PC-9 (cell line): ENCODE measurements at places on chromosomes 2 and 18. TPM values are rescaled to one million over a fixed set of nuclear protein-coding genes. Genes with fewer than 3 reads are reported as not detected.

The FAP gene
- total RNA-seq = not detected in 2 replicates

The CCDC74A gene
- total RNA-seq = 3.4 and 4.0 TPM in 2 replicates

The POU3F3 gene
- total RNA-seq = not detected in 2 replicates

The REG3A gene
- total RNA-seq = not detected in 2 replicates

The SIX3 gene
- total RNA-seq = 1.4 TPM in 2 replicates

The RGPD4 gene
- total RNA-seq = not detected in 2 replicates

DNA sequence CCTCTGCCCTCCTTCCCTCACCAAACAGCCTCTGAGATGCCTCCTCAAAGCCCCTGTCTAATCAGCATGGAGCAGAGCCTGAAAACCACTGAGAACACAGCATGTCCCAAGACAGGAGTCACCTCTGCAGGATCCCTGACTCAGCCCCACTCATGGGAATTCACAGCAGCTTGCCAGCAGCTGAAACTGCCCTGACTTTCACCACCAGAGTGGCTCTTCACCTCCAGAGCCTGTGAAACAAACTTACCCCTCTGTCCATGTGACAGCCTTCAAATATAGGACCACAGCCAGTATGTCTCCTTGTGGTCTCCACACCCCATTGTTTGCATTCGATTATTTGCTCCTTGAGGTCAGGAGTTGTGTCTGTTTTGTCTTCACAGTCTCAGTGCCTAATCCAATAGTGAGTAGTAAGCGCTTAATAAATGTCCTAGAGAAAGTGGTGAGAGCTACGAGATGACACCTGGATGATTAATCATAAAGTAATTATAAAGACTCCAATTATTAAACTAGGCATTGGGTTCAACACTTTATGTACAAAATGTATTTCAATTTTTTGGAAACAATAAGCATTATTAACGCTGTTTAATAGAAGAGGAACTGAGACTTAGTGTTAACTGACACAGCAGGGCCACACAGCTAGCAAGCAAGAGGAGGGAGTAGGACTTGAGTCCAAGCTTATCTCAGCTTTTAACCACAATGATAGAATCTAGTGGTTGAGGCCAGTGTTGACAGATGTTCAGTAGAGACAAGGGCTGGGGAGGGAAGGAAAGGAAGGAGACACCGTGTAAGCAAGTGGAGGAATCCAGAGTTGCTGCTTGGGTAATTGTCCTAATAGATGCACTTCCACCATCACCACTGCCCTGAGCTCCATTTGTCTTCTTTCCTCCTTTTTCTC is 358.7 kb upstream of the TNP1 start:
- H3K4me1 ChIP-seq = peaks cover 16% of the 10 kb centered on the region
- H3K27ac ChIP-seq = no peak overlapping the region
- H3K36me3 ChIP-seq = no peaks in the 10 kb centered on the region
- no peak for DNase-seq
- no peaks in the 10 kb centered on the region for H3K27me3 ChIP-seq
